ENCODE measurements at places on chromosomes 6 and 20.

DNA sequence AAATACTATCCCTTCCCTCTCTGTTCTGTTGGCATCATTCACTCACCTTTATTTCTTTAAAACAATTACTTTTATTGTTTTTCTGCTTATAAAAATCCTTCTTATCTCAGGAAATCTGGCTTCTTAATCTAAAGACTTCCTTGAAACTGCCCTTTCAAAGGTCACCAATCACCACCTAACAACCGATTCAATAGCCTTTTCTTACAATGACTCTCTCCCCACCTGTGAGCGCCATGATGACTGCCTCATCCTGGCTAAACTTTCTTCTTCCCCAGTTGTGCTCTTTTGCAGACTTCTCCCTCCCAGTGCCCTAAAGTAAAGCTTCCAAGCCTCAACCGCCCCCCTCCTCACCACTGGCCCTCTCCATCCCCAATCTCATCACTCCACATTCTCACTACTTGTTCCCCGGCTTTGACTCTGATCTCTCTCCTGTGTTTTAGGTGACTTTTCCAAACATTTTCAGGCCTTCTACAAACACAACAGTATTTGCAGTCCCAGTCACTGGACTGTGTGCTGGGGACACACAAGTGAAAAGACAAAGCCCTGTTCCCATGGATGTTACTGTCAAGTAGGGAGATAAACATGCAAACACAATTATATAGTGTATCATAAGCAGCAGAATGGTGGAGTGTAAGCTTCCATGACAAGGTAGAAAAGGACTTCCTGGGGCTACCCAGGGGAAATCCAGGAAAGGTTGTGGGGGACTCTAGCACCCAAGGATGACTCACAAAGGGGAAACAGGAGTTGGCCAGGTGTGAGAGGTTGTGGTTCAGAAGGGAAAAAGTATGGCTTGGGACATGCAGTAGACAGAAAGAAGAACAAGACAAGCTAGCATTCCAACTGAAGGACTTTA, 12.8 kb downstream of the NHSL1 start:
- no peak for DNase-seq

GRCh38 chr6:37004044-37004980, 1.1 kb upstream of the FGD2 start:
- no peak for DNase-seq

DNA sequence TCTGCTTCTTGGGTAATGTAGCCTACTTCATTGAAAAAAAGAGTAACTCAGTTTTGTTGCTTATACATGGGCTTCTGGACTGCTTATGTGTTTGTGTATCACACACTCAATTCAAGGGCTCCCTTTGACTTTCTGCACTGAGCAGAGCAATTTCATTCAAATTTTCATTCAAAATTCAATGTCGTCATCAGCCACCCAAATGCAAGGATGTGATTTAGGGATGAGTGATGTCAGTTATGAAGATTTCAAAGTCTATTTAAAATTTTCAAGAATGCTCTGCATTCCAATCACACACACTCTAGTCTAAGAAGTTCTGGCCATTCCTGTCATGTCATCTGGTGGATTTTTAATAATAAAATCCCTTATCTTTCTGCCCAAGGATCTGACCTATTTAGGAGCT, 344.5 kb upstream of the ZFP64 start:
- no peak for DNase-seq

- DNase-seq: no peak
These were observed 9.7 kb upstream of the GCNT2 start for GRCh38 chr6:10511477-10511876.

GRCh38 chr6:28789553-28790083, 134.2 kb downstream of the TRIM27 start:
- DNase-seq: no peak

DNA sequence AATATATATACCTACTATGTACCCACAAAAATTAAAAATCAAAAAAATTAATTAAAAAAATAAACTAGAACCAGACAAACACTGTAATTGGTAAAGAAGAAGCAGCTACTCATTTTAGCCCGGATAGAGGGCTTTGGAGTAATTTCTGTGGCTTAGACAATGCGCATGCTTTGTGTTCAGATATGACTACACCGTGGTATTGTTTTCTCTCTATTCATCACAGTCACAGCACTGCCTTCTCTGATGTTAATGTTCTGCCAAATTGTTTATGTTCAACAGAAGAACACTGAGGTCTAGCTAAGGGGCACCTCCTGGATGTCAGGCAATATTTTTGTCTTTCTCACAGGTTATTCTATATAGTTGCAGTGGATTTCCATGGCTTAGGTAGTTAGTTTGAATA, 77.5 kb upstream of the GJE1 start:
- DNase-seq: no peak

- DNase-seq: no peak
These were observed 413.2 kb downstream of the GJA1 start for GRCh38 chr6:121848523-121849255.

GRCh38 chr6:47414423-47415167, 63.0 kb upstream of the CD2AP start:
- DNase-seq: no peak

GRCh38 chr6:8831366-8832152, 396.2 kb upstream of the SLC35B3 start:
- no peak for DNase-seq

DNA sequence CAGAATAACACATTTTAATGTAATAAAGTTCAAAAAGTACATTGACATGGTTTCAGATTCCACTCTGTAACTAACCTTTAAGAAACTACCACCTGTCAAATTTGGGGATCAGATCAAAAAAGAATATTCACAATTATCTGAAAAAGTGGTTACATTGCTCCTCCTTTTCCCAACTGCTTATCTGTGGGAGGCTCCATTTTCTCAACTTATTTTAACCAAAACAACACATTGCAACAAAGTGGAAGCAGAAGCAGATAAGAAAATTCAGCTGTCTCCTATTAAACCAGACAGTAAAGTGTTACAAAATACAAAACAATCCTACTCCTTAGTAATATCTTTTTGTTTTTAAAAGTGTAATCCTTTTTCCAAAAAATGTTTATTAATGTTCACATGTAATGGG, 61.4 kb downstream of the PDSS2 start:
- no peak for DNase-seq

- no peak for DNase-seq
These were observed 968 bp upstream of the CCN5 start for GRCh38 chr20:44714102-44714700.

DNA sequence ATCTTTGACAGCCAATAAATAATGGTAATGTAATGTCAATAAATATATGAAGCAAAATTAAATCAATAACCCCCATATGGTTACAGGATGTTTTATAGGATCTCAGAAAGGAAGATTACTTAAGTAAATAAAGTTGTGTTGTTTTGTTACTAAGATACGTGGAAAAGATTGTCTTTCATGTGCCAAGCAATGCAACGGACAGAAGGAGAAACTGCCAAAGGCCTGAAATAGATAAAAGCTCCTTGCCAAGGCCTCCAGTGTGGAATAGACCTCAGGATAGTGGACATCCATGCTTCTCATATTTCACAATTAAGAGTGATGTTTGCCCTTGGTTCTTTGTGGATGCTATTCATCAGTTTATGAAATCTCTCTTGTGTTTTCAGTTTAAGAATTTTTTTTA, 16.4 kb upstream of the FNDC1 start:
- DNase-seq: no peak

DNA sequence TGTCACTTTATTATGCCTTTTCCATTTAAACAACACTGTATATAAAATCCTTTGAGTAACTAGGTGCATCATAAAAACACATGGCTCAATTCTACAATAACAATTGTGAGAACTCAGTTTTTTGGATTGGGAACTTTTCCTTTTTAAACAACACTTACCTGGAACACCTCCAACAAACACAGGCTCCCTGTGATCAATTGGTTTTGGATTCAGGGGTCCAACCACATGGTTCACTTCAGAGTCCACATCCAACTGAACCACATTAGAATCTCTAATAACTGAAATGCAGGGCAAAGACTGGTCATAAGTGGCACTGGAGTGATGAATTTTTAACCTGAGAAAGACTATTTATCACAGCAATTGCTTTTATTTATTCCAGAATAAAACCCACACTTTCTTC, 26.5 kb downstream of the FAM229B start:
- no peak for DNase-seq

DNA sequence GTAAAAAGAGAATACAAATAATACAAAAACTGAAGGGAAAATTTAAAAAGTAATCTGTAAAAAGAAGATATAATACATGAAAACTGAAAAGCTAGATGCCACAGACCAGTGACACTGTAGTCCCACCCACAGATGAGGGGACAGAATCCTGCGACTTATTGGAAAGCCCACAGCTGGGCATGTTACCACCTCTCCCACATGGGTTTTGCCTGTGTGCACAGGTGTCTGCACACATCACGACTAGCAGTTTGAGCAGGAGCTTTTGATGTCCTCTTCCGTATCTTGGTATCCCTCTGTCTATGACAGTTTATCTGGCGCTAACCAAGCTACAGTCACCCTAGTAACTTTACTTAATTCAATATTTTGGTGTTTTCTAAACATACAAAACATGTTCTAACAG, 291.1 kb upstream of the EXOC2 start:
- DNase-seq: no peak

GRCh38 chr6:48743738-48744137, 632.7 kb upstream of the PTCHD4 start:
- DNase-seq: no peak

DNA sequence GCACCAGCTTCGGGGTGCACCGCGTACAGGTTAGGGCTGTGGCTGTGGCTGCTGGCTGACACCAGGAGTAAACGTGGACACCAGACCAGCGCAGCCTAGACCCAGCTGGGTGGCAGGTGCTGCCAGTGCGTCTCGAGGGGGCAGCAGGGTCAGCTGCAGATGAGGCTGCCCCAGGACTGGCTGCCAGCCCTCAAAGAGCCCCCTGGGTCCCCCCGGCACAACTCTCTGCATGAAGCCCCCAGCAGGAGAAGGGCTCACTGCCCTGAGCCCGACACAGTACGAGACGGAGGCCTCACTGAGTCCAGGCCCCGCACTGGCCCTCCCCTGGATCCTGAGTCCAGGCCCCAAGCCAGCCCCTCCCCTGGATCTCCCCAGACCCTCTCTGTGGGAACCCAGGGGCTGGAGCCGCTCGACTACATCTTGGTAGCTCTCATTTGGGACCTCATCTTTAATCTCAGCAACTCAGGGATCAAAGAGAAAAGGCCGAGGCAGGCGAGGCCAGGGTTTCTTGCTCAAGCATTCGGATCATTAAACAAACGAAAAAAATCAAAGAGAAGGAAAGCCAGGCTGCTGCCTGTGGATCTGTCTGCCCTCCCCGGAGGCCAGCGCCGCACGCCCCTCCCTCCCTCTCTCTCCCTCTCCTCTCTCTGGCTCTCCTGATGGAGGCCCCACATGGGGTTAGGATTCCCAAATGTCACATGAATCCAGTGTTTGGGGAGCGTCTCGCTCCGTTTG, 7.0 kb upstream of the NKAIN4 start:
- no peak for DNase-seq

DNA sequence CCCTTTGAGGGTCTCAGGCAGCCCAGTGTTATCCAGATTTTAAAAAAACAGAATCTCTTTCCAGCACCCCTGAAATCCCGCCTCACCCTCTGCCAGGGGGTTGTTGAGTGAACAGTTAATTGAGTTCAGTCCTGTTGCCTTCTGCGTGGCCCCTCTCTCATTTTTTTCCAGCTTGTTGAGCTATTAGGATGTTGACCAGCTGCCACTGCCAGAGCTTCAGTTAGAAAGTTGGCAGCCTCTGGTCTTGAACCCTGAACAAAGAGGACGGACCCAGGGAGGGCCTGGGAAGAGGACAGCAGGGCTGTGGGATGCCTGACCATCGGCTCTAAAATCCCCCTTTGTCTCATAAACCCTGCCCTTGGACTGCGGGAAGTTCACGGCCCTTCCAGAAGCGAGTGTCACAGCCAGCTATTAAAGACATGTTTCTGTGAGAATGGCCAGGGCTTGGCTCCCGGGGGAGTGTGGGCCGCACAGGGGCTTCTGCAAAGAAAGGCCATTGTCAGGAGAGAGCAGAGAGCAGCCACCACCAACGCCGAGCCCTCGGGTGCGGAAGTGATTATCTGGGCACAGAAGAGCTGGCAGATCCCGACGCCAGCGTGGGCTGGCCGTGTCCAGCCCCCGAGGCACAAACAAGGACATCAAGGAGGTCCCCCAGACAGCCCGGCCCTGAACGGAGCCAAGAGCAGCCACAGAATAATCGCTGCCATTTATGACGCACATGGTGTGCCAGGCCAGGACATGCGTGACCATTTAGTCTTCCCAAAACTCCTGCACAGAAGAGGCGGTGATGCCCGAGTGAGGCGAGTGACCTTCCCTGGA, 189.0 kb downstream of the ANKRD60 start:
- no peak for DNase-seq

DNA sequence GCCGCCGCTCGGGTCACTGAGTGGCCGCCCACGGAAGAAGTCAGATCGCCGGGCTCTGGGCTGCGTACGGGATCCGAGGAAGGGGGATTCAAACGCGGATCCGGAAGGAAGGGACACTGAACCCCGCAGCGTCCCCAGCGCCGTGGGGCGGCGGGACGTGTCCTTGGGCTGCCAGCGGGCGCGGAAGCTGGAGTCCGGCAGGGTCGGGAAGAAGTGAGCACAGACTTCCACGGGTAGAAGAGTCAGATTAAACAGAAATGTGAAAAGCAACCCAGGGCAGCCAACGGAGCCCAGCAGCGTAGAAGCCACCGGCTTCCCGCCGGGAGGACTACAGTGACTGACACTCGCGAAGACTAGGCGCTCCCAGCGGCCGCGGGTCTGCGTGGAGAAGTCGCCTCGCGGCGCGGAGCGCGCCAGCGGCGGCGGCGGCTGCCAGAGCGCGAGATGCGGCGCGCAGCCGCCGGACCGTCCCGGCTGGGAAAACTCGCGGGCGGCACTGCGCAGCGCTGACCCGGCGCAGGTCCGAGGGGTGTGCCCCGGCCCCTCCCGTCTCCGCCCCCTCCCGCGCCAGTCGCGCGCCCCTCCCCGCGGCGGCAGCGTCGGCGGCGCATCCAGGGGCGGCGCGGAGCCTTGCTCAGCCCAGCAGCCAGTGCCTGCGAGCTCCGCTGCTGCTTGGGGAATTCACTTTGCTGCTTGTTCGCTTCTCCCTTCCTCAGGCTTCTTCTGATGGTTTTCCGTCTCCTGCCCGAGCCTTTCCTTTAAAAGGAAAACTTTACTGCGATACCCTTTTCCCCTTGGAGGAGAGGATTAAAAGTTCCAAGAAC, at the start of gene SAMD5:
SAMD5 (plus strand) TSS at position 649 of the 824 bp plus-strand sequence. CDS start 239 bp downstream, outside the sequence.
- no peak for DNase-seq

DNA sequence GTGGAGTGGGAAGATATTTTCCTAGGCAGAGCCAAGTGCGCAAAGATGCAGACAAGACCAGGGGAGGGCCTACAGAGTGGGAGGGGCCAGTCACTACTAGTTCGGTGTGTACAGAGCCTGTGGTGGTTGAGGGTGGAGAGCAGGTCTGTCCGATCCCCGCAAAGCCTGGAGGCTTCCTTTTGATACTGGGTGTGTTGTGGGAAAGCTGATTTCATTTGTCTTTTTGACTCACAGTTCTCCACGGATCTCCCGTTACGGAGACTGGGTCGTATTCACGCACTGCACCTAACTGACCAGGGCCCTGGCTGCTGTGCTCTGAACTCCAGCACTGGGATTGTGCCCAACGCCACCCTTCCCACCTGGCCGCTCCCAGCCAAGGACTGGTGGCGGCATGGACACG, 1.4 kb upstream of the TIAM2 start:
- DNase-seq: no peak

Measured in activated CD8-positive, alpha-beta memory T cell treated with anti-CD3 and anti-CD28 coated beads for 1 hour (primary cell).